T-cell (primary cell): ENCODE measurements at places on chromosomes 4 and X. TPM values are rescaled to one million over a fixed set of nuclear protein-coding genes. Genes with fewer than 3 reads are reported as not detected.

The MAGEA2 gene
- 0.19 TPM for total RNA-seq

- no peaks in the 10 kb centered on the region for H3K36me3 ChIP-seq
- no peak overlapping the region for H3K4me3 ChIP-seq
- no peak overlapping the region for H3K27ac ChIP-seq
- DNase-seq: no peak
These were observed 868.5 kb upstream of the SLIT2 start for GRCh38 chr4:19382993-19383756.

DNA sequence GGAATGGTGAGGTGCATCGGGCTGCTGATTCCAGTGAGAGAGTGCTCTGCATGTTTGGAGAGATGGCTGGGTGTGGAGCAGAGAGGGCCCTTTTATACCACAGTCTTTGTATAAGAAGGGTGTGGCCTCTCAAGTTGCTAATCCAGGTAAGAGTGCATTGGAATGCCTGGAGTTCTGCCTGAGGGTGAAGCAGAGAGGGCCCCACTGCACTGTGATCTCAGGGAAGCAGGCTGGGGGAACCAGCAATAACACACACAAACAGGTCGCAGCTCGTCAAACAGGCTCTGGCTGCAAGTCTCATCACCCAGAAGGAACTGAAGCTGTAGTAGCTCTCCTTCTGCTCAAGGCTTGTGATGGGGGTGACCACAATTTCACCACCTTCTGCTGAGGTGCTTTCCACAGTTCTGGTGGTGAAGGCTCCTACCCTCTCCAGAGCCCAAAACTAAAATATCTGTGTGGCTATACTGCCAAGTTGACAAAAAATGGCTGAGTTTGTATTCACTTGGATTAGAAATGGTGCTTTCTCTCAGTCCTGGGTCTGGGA is 687.4 kb upstream of the HS3ST1 start:
- H3K27ac ChIP-seq: no peak overlapping the region
- H3K27me3 ChIP-seq: no peaks in the 10 kb centered on the region
- H3K4me1 ChIP-seq: no peaks in the 10 kb centered on the region
- DNase-seq: no peak

DNA sequence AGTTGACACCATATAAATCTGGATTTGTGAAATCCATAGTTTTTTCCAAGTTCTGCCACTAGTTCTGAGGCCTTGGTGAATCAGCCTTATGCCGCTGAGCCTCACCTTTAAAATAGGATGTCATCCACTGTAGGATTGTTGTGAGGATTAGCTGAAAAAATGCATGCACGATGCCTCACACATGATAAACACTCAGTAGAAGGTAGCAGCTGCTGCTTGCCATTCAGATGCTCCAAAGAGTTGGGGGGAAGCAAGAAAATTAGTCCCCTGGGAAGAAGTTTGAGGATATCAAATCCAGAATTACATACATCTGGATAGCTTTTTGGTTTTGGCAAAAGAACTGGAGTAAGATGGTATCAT is 7.4 kb downstream of the MMAA start:
- peaks cover 2% of the 10 kb centered on the region for H3K36me3 ChIP-seq
- no peak overlapping the region for H3K4me3 ChIP-seq
- no peak for DNase-seq

DNA sequence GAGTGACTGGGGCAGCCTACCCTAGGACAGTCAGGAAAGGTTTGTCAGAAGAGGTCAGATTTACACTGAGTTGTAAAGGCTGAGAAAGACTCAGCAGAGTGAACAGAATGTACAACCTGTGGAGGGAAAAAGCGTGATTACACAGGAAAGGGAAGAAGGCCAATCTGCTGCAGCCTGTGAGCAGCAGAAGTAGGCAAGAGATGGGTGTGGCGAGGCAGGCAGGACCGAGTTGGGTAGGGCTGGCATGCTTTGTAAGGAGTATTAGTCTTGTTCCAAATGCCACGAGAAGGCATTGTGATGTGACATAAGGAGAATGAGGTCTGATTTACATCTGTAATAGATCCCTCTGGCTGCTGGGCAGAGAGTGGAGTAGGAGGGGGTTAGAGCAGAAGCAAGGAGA is 12.6 kb downstream of the SGMS2 start:
- H3K4me3 ChIP-seq: no peak overlapping the region
- no peaks in the 10 kb centered on the region for H3K27me3 ChIP-seq
- H3K27ac ChIP-seq: no peak overlapping the region
- no peak for DNase-seq

GRCh38 chr4:155529272-155529671 is 137.4 kb upstream of the GUCY1A1 start:
- H3K27ac ChIP-seq: no peak overlapping the region
- no peak overlapping the region for H3K4me3 ChIP-seq
- H3K4me1 ChIP-seq: no peaks in the 10 kb centered on the region
- no peaks in the 10 kb centered on the region for H3K27me3 ChIP-seq
- DNase-seq: peak; percentile 3

DNA sequence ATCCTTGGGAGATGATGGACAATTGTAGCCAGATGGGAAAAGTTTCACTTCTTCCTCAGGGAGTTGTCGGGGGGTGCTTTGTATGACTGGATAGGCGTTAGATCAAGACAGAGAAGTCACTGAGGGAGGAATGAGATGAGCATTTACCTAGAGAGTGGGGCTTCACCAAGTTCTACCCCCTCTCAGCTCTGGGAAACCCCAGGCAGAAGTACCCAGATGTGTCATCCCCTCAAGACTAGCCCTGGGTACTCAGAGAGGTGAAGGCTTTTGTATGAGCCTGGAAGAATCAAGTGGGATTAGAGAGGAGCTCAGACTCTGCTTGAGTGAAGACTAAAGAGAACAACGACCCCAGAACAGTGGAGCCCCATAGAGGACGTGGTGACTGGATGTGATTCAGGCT is 1.9 kb downstream of the MAGEB1 start:
- no peak overlapping the region for H3K27ac ChIP-seq
- H3K36me3 ChIP-seq: no peaks in the 10 kb centered on the region
- no peaks in the 10 kb centered on the region for H3K27me3 ChIP-seq
- no peak for DNase-seq
- H3K4me3 ChIP-seq: no peak overlapping the region

DNA sequence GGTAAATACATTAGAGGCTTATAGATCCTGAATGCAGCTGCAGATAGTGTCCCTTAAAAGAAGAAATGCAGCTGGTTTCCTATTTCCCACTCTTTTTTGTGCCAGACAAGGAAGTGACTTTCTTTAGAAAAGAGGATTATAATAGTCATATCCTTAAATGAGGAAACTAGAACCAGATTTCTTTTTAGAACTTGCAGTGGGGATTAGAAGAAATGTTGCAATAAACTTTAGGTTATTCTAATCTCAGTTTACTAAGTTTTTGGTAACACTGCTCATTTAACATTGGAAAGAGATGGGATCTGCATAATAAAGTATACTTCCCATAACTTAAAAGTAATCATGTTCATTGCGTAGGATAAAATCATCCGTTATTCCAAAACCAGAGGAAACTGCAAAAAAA is 101.9 kb downstream of the SLIT2 start:
- H3K36me3 ChIP-seq: no peaks in the 10 kb centered on the region
- no peaks in the 10 kb centered on the region for H3K4me1 ChIP-seq
- H3K27me3 ChIP-seq: no peaks in the 10 kb centered on the region
- H3K27ac ChIP-seq: no peak overlapping the region

The ZNF185 gene
- 1.9 TPM for total RNA-seq

The DCLK2 gene
- not detected for total RNA-seq

The CT45A2 gene
- total RNA-seq: not detected
